ENCODE measurements at places on chromosomes 5 and 9.
A peak's percentile ranks its signal among the peaks of the same experiment; 100 is the strongest.

GRCh38 chr9:109016132-109016531 lies 2.8 kb upstream of the CTNNAL1 start:
- DNase-seq, result no peak

GRCh38 chr9:75975071-75975470 lies 84.6 kb downstream of the PCSK5 start:
- no peak for DNase-seq

DNA sequence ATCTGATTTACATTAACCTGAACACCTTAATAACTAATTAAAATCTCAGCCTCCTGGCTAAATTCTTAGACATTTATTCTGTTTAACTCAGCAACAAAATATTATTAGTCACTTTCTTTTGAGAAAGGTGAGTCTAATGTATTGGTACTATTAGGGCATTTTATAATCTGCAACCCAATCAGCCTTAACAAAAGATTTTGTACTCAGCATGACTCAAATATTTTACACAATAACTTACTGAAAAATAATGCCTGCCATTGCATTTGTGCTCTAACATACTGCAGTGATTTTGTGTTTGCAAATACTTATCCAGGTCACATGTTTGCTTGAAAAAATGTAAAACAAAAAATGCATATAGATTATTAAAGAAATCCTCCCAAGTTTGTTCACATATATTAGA lies 1129.9 kb downstream of the TAF11L14 start:
- DNase-seq, result no peak

DNA sequence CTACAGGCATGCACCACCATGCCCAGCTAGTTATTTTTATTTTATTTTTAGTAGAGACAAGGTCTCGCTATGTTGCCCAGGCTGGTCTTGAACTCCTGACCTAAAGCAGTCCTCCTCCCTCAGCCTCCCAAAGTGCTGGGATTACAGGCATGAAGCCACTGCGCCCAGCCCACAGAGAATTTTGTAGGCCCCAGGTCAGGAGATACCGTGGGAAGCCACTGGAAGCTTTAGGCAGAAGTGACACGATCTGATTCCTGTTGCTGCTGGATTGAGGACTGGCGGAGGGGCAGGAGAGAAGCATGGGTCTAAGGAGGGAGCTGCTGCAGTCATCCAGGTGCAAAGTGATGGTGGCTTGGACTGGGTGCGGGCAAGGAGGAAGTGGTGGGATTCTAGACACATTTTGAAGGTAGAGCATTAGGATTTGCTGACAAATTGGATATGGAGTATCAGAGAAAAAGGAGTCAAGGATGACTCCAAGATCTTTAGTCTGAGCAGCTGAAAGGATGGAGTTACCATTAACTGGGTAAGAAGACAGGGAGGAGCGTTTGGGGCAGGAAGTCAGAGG lies 20.7 kb downstream of the TCF7 start:
- DNase-seq, result peak; percentile 1

GRCh38 chr5:17219006-17219422 lies 1.6 kb downstream of the BASP1 start:
- no peak for DNase-seq
